NCI-H2081 (cell line): ENCODE measurements at places on chromosomes 13 and 19.
A peak's percentile ranks its signal among the peaks of the same experiment; 100 is the strongest.

DNA sequence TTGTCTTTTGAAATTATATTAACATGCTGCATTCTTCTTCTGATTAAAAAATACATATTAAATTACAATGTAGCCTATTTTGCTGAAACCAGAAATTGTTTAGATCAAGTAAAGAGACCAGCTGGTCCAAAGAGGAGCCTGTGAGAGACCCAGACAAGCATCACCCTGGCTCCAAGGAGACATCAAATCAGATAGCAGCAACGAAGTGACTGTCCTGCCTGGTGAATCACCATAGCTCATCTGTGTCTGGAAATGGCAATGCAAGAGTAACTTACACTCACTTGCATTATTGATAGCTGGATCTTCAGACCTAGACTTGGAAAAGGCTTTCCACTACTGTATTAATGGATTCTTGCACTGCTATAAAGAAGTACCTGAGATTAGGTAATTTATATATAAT lies 169.1 kb downstream of the KCTD12 start:
- no peak for DNase-seq

DNA sequence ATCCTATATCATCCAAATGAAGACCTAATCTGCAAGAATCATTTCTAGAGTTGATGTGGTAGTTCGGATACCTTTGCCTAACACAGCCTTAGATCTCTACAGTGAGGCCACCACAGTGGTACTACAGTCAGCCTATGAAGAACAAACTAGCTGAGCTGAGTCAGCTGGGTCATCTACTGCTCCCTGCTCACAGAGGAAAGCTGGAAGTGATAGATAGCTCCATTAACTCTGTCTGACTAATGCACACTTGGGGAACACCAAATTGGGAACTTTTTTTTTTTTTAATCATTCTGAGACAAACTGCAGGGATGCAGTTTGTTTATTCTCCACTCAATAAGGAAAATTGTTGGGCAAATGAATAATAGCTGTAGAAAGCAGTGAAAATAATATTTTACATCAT lies 1160.6 kb downstream of the PCDH9 start:
- DNase-seq = no peak

GRCh38 chr19:40305403-40305802 lies 20.3 kb upstream of the AKT2 start:
- DNase-seq = peak; percentile 78

DNA sequence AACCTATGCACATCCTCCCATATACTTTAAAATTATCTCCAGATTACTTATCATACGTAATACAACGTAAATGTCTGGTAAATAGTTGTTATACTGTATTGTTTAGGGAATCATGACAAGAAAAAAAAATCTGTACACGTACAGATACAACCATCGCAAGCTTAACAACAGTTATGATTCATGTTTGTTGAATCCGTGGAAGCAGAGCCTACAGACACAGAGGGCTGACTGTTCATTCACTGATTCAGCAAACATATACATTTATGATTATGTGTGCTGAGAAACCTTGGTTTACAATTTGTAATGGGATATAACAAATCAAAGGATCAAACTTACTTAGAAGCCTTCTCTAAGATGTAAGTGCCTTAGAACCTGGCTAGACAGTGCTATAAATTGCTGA lies 1.5 kb downstream of the ZNF260 start:
- DNase-seq = no peak

DNA sequence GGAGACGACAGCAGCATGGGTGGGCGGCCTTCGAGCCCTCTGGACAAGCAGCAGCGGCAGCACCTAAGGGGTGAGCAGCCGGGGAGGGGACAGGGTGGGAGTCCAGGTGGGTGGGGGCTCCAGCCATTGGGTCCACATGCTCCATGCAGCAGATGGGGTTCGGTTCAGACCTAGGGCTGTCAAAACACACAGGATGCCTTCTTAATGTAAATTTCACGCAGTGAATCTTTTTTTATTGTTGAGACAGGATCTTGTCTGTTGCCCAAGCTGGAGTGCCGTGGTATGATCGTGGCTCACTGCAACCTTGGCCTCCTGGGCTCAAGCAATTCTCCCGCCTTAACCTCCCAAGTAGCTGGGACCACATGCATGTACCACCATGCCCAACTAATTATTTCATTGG lies 15.9 kb downstream of the PGLS start:
- no peak for DNase-seq

- DNase-seq = no peak
Measured at GRCh38 chr13:74132152-74132775, 1.9 kb downstream of the KLF12 start.

DNA sequence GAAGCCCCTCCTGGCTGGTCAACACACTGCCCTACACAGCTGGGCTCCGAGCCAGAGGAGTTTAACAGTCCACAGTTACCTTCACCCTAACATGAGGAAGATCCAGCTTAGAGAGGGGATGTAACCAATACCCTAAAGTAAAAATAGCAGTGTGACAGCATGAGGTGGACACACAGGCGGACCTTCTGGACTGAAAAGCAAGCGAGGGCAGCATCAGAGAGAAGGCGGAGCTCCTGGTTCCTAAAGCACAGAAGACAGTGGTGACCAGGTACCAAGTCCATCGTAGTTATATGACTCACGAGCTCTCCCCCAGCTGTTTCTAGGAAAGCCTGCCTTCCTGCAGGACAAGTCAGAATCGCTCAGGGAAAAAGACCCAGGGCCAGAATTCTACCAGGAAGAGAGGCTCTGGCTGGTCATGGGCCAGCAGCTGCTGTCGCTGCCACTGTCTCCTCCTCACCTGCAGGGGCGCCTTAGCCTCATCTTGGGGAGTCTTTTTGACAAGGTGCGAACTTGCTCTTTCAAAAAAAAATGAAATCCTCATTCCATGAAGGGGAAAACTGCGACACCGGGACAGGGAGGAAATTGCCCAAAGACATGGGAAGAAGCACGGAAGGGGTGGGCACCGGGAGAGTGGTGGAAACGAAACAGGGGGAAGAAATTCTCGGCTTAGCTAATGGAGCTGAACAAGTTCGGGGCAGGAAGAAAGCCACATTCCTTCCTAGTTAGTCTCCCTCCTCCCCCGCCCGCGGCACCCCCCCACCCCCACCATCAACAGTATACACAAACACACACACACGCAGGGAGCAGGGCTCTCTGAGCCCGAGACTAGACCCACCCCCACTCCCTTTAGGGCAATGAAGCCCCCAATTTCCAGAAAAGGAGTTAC lies 1.7 kb downstream of the ELL start:
- peak; percentile 7 for DNase-seq

GRCh38 chr19:56507446-56508289 lies at the start of gene ZNF471:
Gene ZNF471, plus strand, starts transcription at chr19:56507855. Its CDS starts 3,717 bp downstream, at chr19:56511572.
- peak; percentile 96 for DNase-seq

- DNase-seq = peak; percentile 73
Measured at GRCh38 chr13:114339857-114340534, 25.7 kb downstream of the CHAMP1 start.

GRCh38 chr13:77696879-77697216 lies 639 bp upstream of the SLAIN1 start:
- no peak for DNase-seq

DNA sequence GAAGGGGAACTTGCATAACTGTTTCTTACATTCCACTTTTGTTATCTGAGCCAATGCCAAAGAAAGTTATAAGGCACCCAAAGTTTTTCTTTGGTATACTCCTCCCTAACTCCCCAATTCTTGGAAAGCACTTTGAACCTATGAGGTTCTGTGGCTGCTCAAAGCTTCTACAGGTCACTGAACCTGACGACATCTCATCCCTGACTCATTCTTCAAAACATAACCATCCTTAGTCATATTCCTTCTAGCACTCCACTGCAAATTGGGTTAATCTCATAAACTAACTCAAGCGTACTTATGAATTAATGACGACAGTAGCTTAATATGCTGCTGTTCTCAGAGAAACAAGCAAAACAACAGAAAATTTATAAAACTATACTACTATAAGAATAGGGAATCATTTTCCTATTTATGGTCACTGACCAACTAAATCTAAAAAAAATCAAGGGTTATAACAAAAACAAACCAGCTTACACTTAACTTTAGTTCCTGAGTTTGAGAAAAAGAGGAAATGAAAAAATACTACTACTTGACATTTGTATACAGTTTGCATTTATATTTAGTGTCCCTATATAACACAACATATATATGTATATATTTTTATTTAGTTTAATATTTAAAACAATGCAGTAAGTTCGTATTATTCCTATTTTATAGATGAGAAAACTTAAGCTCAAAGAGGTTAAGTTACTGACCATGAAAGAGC lies 69.1 kb downstream of the CAB39L start:
- no peak for DNase-seq

DNA sequence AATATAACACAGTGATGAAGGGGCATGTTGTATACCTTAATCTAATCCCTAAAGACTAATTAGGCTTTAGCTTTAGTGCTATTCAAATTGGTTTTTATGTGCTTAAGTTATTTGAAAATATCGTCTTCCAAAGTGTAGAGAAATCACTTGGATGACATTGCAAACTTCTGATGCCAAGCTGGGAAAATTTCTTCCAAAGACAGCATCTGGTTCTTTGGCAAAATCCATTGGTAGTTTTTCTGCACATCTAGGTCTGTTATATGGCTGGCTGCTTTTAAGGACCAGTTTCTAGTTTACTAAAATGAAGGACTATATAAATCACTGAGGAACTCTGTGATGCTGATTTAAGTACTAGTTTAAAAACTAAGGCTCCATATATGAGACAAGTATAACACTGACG lies 2362.3 kb downstream of the PCDH9 start:
- DNase-seq = no peak

- DNase-seq = no peak
Measured at GRCh38 chr13:98272549-98272948, 95.5 kb upstream of the RNF113B start.

- no peak for DNase-seq
Measured at GRCh38 chr13:33471204-33471603, 185.6 kb upstream of the STARD13 start.
